Stimulated activated CD8-positive, alpha-beta memory T cell treated with anti-CD3 and anti-CD28 coated beads, Interleukin-7, amount 100 ng/mL, for 1 hour (primary cell): ENCODE measurements at places on chromosomes 5 and 9.

DNA sequence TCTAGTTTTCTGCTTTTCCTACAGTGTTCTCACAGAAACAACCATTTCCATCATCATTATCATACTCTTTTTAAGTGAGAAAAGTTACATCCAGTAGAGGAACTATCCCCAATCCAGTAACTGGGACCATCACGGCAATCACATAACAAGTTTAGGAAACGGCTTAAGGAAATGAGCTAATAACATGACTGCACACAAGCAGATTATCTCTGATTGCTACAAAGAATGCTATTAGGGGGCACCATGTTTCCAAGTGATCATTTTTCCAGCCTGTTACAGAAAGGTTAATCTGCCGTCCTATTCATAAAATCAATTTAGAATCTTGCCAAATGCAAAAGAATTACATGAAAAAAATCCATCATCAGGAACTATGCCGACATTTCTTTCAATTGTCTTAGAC is 94.6 kb downstream of the EFNA5 start:
- no peak for DNase-seq

DNA sequence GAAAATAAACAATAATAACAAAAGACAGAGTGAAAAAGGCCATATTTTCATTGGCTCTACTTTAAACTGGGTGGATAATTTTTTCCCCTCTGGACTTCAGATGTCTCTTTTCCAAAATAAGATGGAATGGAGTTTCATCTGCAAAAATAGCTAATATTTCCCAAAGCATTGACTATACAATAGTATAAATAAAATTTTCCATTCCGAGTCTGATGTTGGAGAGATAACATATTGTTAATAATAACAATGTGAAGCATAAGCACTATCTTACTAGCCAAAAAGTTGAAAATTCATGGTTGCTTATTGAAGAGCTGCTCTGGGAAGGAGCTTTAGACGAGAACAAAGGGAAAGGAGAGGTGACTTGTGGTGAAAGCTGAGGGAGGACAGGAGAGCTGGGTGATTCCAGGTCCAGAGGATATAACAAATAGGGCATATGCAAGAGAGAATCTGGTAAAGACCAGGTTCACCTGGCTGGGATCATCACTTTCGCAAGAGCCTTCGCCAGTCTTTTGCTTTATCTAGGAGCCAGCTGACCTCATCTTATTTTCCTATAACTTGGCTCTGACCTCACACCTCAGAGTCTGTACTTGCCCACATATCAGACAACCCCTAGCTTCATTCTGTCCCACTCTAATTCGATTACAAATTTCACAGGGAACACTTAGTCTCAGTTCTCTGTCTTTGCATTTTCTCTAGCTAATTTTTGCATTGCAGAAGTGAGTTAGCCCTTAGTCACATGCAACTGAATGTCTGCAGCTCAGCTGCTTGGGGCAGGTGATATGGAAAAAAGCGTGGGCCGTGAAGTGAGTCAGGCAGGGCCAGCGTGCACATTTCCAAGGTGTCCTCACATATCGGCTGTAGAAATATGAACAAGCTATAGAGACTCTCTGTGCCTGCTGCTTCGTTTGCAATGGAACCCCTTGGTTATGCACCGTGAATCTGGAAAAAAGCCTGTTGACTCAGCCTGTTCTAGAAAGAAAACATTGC is 7.6 kb upstream of the ZNF474 start:
- DNase-seq = no peak

- no peak for DNase-seq
Observed at GRCh38 chr9:91248707-91249106, 113.0 kb downstream of the AUH start.

DNA sequence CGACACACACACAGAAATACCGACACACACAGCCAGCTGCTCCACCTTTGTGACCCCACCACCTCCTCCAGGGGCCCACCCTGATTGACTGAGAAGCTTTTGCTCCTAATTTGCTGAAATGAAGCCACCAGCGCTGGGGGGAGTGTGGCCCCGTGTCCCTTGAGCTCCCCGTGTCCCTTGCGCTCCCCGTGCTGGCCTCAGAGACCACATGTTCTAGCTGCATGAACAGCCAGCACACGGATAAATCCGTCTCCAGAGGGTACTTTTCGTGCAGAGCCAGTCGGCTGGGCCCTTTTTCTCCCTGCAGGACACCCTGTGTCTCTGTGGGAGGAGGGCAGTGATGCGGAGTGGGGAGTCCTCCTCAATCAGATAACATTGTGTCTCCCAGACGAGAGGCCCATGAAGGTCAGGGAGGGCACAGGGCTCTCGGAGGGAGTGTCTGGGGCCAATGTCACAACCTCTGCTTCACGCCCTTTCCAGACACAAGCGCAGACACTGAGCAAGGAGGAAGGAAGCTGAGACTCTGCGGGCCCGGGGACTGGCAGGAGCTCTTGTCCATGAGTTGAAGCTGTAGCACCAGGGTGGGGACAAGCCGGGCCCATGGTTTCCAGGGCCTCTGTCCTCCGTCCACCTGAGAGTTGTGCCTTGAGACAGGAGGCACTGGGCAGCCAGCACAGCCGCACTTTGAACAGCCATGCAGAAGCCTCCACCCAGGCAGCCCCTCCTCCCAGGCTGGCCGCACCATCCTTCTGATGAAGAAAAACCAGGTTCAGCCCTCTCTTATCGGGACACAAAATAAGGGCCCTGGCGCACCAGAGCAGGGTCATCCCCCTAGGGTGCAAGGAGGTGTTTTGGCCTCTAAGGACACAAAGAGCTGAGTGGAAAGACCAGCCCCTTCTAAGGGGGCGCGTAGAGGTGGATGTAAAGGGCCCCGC is 36.4 kb upstream of the SLC6A19 start:
- no peak for DNase-seq

- no peak for DNase-seq
Observed at GRCh38 chr9:5721279-5722087, 92.6 kb downstream of the RIC1 start.

GRCh38 chr5:61790678-61791077 is 458.6 kb downstream of the ZSWIM6 start:
- no peak for DNase-seq

GRCh38 chr5:174718880-174719610 is 5.3 kb upstream of the MSX2 start:
- DNase-seq = no peak

- no peak for DNase-seq
Observed at GRCh38 chr5:16493261-16493660, 27.7 kb upstream of the ZNF622 start.

GRCh38 chr9:2602704-2603116 is 18.9 kb upstream of the VLDLR start:
- DNase-seq = no peak
